ENCODE measurements at places on chromosomes 11 and 22.

GRCh38 chr11:15730263-15730994 is 615.7 kb downstream of the INSC start:
- DNase-seq, result no peak

- DNase-seq, result no peak
Observed at GRCh38 chr11:102749101-102749722, 24.5 kb upstream of the MMP8 start.

DNA sequence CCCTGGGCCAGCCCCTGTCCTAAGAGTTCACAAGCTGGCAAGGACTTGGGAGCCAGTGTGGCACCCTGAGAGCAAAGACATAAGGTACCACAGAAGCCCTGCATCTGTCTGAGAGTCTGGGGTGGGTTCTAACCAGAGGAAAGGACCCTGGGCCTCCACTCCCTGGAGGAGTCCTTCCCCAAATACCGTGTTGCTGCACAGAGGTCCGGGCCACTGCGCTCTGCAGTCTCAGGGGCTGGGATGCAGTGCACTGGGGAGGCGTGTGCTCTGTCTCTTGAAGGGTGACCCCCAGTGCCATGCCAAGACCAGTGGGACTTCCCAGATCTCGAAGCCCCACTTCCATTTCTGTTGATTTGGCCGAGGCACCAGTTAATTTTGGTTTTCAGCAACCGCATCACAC is 4.3 kb upstream of the SH3BP1 start:
- no peak for DNase-seq

DNA sequence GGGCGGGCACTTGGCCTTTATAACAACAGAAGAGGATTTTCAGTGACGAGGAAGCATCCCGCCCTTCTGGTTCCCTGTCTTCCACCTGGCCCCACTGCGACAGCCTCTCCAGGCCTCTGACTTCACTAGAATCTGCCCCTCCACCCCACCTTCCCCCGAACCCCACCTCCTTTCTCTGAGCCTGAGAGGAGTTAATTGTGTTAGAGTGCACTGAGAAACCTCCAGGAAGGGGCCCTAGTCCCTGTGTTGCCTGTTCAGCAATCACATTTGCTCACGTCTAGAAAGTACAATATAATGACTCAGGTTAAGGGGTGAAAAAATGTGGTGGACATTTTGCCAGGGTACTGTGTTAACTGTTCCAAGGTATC is 38.8 kb downstream of the PTPRJ start:
- no peak for DNase-seq

GRCh38 chr22:21660904-21661303 is 4.9 kb upstream of the PPIL2 start:
- DNase-seq, result no peak

GRCh38 chr11:13448876-13449275 is 14.1 kb downstream of the BTBD10 start:
- DNase-seq, result no peak

DNA sequence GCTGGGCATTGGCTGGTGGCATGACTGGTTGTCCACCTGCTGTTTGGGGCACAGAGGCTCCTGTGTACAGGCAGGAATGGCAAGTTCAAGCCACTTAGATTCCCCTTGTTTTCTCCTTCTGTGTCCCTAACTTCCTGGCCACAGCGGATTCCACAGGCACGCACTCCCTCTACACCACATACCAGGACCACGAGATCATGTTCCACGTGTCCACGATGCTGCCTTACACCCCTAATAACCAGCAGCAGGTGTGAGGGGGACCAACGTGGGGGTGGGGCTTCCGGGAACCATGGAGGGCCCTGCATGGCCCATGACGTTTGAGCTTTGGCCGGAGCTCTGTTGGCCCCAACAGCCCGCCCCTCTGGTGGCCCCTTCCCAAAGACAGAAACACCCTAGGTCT is 7.8 kb downstream of the SIPA1 start:
- no peak for DNase-seq

- DNase-seq, result no peak
Observed at GRCh38 chr11:43919852-43920597, 22.4 kb upstream of the C11orf96 start.

DNA sequence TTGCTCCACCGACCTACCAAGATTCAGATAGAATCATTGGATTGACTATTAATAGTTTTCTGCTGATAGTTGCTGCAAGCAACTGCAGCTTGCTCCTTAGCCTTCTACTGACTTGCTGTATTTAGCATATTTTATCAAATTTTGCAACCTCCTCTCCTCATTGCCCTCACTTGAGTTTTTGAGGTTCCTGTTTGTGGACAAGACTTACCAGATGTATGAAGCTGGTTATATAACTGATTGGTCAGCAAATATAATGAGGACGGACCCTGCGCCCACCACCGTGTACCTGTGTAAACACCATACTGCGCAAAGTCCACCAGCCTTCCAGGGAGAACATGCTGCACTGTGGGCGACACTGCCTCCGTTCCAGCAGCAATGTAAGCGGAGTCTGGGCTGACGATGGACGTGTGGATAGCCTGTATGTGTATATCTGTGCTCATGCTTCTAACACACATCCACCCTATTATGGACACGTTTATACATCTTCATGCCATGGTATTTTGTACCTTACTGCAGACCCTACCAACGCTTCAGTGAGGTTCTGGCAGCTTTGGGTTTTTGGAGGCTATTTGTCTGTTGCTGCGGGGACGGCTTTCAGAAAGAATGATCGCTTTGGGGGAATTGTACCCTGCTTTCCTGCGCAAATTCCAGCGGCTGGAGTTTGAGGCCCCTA is 1.5 kb upstream of the USP18 start:
- DNase-seq, result no peak

- no peak for DNase-seq
Observed at GRCh38 chr11:43756575-43756974, 76.0 kb downstream of the HSD17B12 start.

- DNase-seq, result no peak
Observed at GRCh38 chr11:80650966-80651365, 1210.1 kb upstream of the TENM4 start.

GRCh38 chr11:86926975-86927374 is 28.2 kb downstream of the FZD4 start:
- DNase-seq, result no peak

- no peak for DNase-seq
Observed at GRCh38 chr11:46721286-46721685, 2.3 kb downstream of the F2 start.

- no peak for DNase-seq
Observed at GRCh38 chr22:29116397-29117123, 43.7 kb downstream of the KREMEN1 start.

- no peak for DNase-seq
Observed at GRCh38 chr11:17933708-17934107, 79.1 kb downstream of the SERGEF start.

DNA sequence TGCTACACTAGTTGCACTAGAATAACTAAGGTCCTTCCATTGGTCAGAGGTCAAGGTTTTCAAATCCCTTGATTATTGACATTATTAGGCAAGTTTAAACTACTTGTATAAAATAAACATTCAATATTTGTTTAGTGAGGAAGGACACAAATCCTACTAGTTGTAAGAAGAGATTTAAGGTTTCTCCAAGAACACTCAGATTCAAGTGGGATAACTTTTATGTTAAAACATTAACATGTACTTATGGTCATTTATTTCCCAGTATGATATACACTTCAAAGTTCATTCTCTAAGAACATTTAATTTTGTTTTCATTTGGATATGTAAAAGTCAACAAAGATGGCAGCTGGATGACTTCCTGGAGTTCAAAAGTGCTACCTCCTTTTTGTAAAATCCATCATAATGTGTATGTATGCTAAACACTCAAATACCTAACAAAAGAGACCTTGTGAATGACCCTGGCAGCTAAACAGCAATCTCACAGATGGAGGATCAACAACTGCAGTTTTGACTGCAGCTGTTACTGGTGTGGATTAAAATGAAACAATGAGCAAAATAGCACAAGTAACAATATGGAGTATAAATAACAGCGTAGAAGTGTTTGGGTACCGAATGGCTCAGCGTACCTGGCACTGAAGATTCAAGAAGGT is 1.5 kb downstream of the CCDC90B start:
- peak; percentile 14 for DNase-seq

- DNase-seq, result no peak
Observed at GRCh38 chr11:34147581-34147980, 42.2 kb downstream of the NAT10 start.

- no peak for DNase-seq
Observed at GRCh38 chr22:30869667-30870395, 98.7 kb downstream of the MORC2 start.

GRCh38 chr11:68621826-68622225 is 62.5 kb upstream of the GAL start:
- DNase-seq, result no peak

- no peak for DNase-seq
Observed at GRCh38 chr11:116396331-116396730, 376.5 kb downstream of the BUD13 start.

- no peak for DNase-seq
Observed at GRCh38 chr22:42948294-42948693, 66.7 kb downstream of the PACSIN2 start.

GRCh38 chr22:19062139-19062942 is 59.9 kb downstream of the DGCR2 start:
- no peak for DNase-seq

DNA sequence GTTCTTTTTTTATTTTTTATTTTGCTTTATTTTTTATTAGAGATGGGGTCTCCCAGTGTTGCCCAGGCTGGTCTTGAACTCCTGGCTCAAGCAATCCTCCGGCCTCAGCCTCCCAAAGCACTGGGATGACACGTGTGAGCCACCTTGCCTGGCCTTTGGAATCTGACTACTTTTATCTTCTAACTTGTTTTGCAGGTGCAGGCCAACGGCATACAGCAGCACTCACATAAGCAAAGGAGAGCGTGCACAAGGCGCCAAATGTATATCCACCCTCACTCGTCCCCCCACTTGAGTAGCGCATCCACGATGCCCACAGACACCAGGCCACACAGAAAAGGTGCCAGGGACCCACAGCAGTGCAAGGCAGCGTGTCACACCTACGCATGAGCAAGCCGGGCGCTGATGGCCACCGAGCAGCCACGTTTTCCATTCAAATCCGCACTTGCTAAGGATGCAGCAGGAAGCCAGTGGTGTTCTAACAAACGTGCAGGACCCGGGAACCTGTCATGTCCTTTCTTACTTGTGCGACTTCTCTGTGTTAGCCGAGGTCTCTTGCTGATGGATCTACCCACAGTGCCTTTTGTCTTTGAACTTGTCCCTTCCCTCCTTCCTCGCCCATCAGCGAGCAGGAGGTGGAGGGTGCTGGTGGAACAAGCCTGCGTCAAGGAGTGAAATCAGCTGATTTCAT is 5.9 kb downstream of the ASCL2 start:
- no peak for DNase-seq

GRCh38 chr22:46060292-46061123 is 83.5 kb upstream of the WNT7B start:
- DNase-seq, result no peak

DNA sequence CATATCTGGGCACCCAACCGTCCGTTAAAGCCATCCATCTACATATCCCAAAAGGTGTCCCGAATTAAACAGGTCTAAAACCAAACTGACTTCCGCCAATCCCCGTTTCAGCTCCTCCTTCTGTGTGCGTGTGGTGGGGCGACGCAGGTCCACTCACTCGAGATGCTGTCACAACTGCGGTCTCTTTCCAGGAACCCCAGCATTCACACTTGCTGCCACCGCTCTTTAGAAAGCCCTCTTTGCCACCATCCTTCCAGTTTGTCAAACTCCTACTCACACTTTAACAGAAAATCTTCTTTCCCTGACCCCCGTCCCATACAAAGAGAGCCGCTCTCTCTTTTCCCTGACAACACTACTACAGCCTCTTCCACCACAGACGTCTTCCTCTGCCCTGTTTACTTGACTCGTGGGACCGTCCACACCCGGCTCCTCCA is 467 bp downstream of the ESS2 start:
- no peak for DNase-seq

DNA sequence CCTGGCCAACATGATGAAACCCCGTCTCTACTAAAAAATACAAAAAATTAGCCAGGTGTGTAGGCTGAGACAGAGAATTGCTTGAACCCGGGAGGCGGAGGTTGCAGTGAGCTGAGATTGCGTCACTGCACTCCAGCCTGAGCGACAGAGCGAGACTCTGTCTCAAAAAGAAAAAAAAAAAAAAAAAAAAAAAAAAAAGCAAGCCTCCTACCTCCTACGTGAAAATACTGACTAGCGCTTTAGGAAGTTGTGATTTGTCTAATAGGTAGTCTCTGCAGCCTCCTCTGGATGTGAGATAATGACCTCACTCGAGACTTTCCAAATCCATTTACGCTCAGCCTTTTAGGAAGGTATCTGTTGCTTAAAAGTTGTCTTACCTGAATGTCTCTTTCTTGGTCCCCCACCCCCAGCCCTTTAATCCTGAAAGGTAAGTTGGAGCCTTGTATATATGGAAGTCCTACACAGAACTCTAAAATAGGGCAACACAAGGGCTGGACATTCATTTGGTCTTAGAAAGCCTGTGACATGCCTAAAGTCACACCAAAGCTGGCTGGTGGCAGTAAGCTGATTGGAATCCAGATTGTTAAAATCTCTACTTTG is 5.5 kb downstream of the SEPTIN3 start:
- no peak for DNase-seq

- peak; percentile 40 for DNase-seq
Observed at GRCh38 chr11:61657566-61658290, 22.5 kb upstream of the DAGLA start.

- DNase-seq, result no peak
Observed at GRCh38 chr11:28863422-28863821, 755.2 kb downstream of the METTL15 start.

DNA sequence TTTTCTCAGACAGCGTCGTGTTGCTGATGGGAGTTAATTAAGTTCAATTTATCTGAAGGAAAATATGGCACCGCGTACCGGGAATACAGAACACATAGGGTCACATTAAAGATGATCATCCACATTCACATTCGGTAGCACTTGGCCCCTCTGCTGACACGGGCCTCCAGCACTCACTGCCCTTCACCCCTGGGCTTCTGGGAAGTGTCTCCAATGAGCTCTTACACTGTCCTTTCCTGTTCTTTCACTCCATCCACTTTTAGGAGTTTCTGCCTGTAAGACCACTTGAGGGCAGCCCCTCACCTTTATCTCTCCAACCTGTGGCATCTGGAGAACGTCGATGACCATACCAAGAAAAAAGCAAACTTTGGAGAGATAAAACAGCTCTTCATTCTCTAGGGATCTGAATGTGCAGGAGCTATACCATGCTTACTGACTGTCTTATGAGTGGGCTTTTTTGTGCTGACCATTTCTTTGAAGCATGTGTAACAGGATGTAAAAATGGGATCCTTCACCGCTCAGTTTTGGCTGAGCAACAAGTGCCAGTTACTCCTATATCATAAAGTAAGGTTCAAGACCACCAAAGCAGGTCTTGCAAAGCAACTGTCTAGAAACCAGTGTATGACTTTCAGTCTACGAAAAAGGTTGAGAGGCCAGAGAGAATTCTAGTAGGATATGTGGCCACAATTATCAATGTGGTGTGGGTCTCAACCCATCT is 1.1 kb upstream of the SERGEF start:
- no peak for DNase-seq

DNA sequence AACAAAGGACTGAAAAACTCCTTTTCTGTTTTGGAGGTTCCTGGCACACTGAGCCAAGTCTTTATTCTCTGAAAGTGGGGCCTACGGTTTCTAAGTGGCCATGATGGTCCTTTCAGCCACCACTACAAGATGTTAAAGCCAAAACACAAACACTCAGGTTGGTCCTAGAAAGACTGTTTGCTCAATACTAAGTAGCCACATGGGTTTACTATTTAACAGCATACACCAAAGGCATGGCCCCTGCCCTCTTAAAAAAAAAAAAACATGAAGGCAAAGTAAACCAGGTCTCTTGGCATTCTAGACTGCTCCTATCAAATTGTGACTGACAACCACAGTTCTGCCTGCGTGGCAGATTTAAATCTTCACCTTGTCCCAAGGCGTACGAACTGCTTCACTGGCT is 123.6 kb upstream of the BID start:
- DNase-seq, result no peak

- no peak for DNase-seq
Observed at GRCh38 chr11:3158821-3159220, 6.3 kb downstream of the OSBPL5 start.

Data from LNCaP clone FGC (cell line).